ENCODE measurements at places on chromosomes 2 and 18. TPM values are rescaled to one million over a fixed set of nuclear protein-coding genes. Genes with fewer than 3 reads are reported as not detected.

The PKDCC gene
- 11.3 TPM for total RNA-seq

GRCh38 chr2:161316701-161317100, 8.5 kb downstream of the PSMD14 start:
- no peaks in the 10 kb centered on the region for H3K4me1 ChIP-seq

GRCh38 chr2:26559044-26559405, 81.1 kb upstream of the OTOF start:
- H3K27me3 ChIP-seq: peaks cover 64% of the 10 kb centered on the region
- no peak overlapping the region for H3K27ac ChIP-seq
- H3K36me3 ChIP-seq: peaks cover 19% of the 10 kb centered on the region
- peaks cover 15% of the 10 kb centered on the region for H3K4me1 ChIP-seq
- H3K4me3 ChIP-seq: no peak overlapping the region

DNA sequence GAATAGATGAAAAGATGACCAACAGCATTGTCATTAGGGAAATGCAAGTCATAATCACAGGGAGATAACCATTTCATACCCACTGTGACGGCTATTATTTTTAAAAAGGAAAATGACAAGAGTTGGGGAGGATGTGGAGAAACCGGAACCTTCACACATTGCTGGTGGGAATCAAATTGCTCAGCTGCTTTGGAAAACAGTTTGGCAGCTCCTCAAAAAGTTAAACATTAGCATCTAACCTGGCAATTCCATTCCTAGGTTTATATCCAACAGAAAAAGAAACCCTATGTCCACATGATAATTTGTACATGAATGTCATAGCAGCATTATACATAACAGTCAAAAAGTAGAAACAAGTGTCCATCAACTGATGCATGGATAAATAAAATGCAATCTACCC, 58.2 kb downstream of the KCNG3 start:
- H3K36me3 ChIP-seq: no peaks in the 10 kb centered on the region
- H3K4me1 ChIP-seq: no peaks in the 10 kb centered on the region
- H3K27ac ChIP-seq: no peak overlapping the region
- DNase-seq: no peak
- no peak overlapping the region for H3K4me3 ChIP-seq
- no peaks in the 10 kb centered on the region for H3K27me3 ChIP-seq

- no peak overlapping the region for H3K4me3 ChIP-seq
- no peaks in the 10 kb centered on the region for H3K4me1 ChIP-seq
- H3K27ac ChIP-seq: no peak overlapping the region
- no peaks in the 10 kb centered on the region for H3K36me3 ChIP-seq
These were observed 398.2 kb downstream of the ADCYAP1 start for GRCh38 chr18:1302861-1303260.

The RAPH1 gene
- total RNA-seq: 126 TPM

The GRHL1 gene
- 11.7 TPM for total RNA-seq

DNA sequence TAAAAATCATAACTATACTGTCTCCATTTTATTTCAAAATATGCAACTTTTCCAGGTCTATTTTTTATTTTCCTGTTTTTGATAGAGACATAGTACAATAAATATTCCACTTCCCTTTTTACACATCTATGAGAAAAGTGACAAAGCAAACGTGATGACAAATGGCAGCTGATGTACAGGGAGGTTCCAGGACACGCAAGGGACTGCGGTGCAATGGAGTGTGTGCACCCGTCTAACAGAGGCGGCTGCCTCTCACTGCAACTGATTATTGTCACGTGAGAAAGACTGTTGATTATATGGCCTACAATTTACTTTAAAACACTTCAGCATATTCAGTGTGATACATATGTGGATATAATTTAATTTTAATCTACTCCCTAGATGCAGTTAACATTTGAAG, 142.6 kb downstream of the LRRC30 start:
- no peak for DNase-seq
- no peaks in the 10 kb centered on the region for H3K4me1 ChIP-seq
- no peaks in the 10 kb centered on the region for H3K36me3 ChIP-seq
- H3K27ac ChIP-seq: no peak overlapping the region
- no peaks in the 10 kb centered on the region for H3K27me3 ChIP-seq

DNA sequence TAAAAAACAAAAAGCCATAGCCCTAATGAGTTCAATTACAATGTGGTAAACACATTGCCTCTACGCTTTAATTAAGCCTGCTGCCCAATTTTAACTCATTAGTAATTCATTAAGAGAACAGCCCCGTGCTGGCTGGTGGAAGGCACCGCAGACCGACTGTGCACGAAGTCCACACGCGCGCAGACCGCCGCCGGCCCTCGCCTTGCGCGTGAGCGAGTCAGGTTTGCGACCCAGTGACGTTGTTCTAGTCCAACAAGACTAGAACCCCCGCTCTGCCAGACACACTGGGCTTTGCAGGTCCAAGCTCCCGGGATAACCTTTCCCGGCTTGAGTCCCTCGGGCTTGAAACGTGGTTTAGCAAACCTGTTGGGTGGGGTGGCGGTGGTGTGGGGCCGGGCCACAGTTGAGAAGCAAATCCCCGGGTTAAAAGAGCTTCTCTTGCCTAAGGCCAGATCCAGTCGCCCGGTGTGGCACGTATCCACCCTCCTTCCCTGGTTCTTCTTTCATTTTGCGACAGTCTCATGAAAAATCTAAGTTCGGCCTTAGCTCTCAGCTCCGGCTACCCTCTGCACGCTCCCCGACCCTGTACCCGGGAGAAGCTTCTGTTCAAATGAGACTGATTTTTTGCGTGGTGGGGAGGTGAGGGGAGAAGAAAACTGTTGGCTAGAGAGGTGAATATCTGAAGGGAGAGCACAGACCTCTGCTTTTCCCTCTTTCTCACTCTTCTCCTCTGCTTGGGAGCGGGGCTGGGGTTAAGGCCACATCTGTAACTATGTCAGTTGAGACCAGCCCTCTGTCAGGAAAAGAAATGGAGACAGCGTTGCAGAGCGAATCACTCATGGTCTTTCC, 11.1 kb upstream of the SKOR2 start:
- no peaks in the 10 kb centered on the region for H3K4me1 ChIP-seq
- H3K27ac ChIP-seq: no peak overlapping the region
- DNase-seq: no peak
- no peak overlapping the region for H3K4me3 ChIP-seq
- no peaks in the 10 kb centered on the region for H3K36me3 ChIP-seq

DNA sequence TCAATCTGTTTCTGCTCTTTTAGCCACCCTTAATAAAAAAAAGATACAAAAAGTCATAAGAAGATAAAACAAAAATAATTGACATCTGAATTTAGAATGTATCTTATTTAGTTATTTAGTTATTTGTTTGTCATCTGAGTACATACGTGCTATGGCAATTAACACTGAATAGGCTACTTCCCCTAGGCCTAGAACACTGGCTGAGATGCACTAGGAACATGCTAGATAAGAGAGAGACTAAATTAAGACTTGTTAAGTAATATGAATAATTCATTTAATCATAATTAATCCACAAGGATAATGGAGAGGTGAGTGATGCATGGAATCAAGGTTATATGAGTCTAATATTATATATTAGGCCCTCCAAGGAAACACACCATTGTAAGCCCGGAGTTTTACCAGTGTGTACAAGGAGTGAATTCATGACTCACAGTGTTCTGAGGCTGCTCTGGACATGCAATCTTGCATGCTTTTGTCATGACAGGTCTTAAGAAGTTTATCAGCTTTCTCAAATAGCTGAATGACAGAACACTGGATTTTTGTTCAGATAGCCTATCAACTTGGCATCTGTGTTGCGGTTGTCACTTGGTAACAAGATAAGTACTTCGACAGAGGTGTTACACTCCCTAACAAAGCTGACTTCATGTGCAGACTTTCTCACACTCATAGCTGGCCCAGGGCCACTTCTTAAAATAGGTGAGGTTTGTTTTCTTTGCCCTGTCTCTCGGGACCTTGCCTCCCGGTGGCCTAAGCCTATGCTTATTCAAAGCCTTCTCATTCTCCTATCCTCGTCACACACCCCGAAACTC, 5.0 kb upstream of the SERPINB2 start:
- DNase-seq: peak; percentile 88
- H3K36me3 ChIP-seq: peaks cover 16% of the 10 kb centered on the region
- H3K4me3 ChIP-seq: peak overlapping the region; percentile 41
- H3K27ac ChIP-seq: peak overlapping the region; percentile 97

The EFHD1 gene
- 0.47 TPM for total RNA-seq

DNA sequence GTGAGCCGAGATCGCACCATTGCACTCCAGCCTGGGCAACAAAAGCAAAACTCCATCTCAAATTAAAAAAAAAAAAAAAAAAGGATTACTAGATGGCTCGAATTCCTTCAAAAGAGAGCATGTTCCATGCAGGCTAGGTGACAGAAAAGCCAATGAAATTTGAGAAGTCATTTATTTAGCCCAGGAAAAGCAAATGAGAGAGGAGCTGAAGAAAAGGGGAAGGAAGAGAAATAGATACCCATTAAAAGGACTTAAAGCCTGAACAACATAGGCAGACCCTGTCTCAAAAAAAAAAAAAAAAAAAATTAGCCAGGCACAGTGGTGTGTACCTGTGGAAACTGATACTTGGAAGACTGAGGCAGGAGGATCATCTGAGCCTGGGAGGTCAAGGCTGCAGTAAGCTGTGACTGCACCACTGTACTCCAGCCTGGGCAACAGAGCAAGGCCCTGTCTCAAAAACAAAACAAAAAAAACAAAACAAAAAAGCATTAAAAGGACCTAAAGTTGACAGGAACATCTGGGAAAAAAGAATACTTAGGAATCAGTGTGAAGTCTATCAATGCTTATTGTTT, 11.1 kb downstream of the SEPTIN10 start:
- H3K27ac ChIP-seq: no peak overlapping the region
- H3K27me3 ChIP-seq: no peaks in the 10 kb centered on the region
- DNase-seq: no peak
- no peak overlapping the region for H3K4me3 ChIP-seq
- peaks cover 17% of the 10 kb centered on the region for H3K36me3 ChIP-seq
- peaks cover 13% of the 10 kb centered on the region for H3K4me1 ChIP-seq

The COBLL1 gene
- total RNA-seq: 56.9 TPM

The CD207 gene
- total RNA-seq: not detected

GRCh38 chr2:218883491-218884490, 3.1 kb downstream of the WNT10A start:
- H3K4me3 ChIP-seq: peak overlapping the region; percentile 23
- peaks cover 32% of the 10 kb centered on the region for H3K4me1 ChIP-seq
- peaks cover 59% of the 10 kb centered on the region for H3K27me3 ChIP-seq

GRCh38 chr2:169086893-169087467, 17.6 kb downstream of the DHRS9 start:
- H3K27ac ChIP-seq: no peak overlapping the region
- DNase-seq: no peak
- H3K4me1 ChIP-seq: peaks cover 29% of the 10 kb centered on the region
- H3K27me3 ChIP-seq: no peaks in the 10 kb centered on the region
- H3K36me3 ChIP-seq: peaks cover 5% of the 10 kb centered on the region

- H3K27ac ChIP-seq: no peak overlapping the region
- DNase-seq: no peak
- no peaks in the 10 kb centered on the region for H3K36me3 ChIP-seq
- no peaks in the 10 kb centered on the region for H3K4me1 ChIP-seq
- no peaks in the 10 kb centered on the region for H3K27me3 ChIP-seq
- H3K4me3 ChIP-seq: no peak overlapping the region
These were observed 182.7 kb downstream of the UXS1 start for GRCh38 chr2:106011380-106011779.

DNA sequence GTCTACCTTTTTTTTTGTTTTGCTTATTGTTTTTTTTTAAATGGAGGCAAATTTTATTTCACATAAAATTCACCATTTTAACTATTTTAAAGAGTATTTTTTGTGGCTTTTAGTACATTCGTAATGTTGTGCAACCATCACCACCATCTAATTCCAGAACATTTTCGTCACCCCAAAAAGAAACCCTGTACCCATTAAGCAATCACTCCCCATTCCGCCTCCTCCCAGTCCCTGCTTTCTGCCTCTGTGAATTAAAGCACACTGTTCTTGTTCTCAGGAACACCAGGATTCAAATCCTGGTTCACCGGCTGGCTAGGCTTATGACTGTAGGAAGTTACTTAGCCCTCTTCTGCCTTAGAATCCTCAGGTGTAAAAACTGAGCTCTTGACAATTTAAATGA, 36.9 kb upstream of the EPAS1 start:
- no peaks in the 10 kb centered on the region for H3K27me3 ChIP-seq
- no peaks in the 10 kb centered on the region for H3K4me1 ChIP-seq
- H3K36me3 ChIP-seq: no peaks in the 10 kb centered on the region
- DNase-seq: no peak
- H3K27ac ChIP-seq: no peak overlapping the region

DNA sequence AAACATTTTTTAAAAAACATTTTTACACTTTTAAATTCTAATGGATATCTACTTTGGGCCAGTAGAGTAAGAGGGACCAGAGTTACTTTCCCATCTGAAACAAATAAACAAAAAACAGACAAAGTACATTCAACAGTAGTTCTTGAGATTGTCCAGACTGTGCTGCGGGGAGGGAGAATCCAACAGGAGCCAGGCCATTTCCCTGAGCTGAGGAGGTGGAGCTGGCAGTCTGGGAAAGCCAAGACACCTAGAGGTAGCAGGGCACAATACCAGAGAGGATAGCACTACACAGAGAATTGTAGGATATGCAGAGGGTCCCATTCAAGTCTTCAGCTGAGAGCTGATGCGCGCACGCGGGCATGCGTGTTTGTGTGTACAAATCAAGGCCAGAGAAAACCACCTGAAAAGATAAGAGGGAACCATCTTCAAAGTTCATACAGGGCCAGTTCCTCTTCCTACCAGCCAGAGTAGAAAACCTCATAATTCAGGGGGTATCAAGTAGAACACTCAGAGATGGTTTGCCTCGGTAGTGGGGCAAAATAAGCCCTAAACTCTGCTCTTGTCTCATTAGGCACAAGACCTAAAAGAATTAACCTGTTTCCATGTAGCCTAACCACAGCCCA, 44.0 kb downstream of the PTRHD1 start:
- H3K36me3 ChIP-seq: no peaks in the 10 kb centered on the region
- no peak overlapping the region for H3K4me3 ChIP-seq
- H3K27me3 ChIP-seq: no peaks in the 10 kb centered on the region
- H3K4me1 ChIP-seq: no peaks in the 10 kb centered on the region
- DNase-seq: no peak

DNA sequence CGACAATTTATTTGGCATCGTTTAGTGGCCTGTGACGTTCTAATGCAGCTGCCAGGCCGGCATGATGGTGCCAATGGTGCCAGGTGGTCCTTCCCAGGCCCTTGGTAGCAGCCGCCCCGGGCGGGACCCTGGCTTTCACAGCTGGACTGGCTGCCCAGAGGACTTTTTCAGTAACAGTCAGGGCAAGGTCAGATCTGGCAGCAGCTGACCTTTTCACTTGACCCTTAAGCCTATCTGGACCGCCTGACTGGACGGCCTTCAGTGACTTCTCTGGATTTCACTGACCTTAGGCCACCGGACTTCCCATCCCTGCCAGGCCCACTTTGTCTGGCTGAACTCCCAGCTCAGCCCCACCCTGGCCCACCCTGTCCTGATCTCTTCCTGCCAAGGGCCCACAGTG, 15.9 kb downstream of the TRIB2 start:
- H3K36me3 ChIP-seq: no peaks in the 10 kb centered on the region
- H3K4me1 ChIP-seq: no peaks in the 10 kb centered on the region
- DNase-seq: no peak
- no peak overlapping the region for H3K27ac ChIP-seq
- H3K27me3 ChIP-seq: no peaks in the 10 kb centered on the region

Data from Calu3 (cell line).